ENCODE measurements at places on chromosomes 3 and 15.

DNA sequence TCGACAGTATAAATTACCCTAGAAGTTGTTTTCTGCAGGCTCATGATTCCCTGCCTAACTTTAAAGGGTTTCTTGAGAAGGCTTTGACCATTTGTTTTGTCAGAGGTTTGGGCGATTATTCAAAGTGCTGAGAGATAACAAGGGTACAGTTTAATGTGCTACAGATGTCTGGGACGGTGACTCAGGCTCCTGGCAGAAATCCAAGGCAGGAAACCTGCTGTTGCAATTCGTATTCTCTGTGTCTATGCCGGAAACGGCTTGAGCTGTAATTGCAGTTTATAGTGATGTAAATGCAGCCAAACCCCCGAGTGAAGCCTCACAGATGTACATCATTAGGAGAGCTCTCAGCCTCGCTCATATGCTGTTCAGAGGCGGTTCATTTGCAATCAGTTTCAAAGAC, 65.6 kb downstream of the SYNPR start:
- peak; percentile 90 for DNase-seq

- DNase-seq, result no peak
Observed at GRCh38 chr15:59282515-59283337, 76.1 kb downstream of the LDHAL6B start.

- no peak for DNase-seq
Observed at GRCh38 chr3:12719541-12719940, 39.5 kb downstream of the TMEM40 start.

DNA sequence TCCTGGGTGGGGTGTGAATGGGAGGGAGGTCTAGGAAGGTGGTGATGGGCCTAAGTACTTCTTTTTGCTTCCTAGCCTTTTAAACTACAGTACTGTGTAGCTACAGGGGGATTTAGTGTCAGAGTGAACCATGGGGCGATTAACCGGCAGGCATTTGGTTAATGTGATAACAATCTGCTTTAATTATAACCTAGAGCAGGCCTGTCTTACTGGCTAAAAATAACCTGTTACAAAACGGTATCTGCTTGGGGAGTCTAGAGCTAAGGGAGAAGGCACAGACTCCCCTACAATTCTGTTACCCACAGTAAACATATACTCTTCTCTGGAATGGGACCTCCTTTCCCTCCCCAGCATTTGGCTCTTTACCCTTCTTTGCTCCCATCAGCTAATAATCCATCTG, 85.4 kb downstream of the RBPMS2 start:
- no peak for DNase-seq

GRCh38 chr3:149968216-149968615, 2.5 kb downstream of the PFN2 start:
- DNase-seq, result no peak

DNA sequence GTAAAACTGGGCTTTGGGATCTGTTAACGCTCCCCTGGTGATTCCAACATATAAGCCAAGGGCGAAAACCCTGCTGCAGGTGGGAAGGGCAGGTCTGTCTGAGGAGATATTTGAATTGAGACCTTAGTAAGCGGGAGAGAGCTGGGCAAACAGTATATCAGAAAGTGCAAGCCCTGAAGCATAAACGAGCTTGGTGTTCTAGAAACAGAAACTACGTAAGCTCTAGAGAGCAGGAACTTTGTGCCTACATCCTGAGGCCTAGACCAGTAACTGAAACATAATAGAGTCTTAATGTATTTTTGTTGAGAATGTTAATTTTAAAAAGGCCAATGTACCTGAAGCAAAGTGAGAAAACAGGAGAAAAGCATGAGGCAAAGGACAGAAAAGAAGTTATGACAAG, 62.9 kb upstream of the FSIP1 start:
- no peak for DNase-seq

DNA sequence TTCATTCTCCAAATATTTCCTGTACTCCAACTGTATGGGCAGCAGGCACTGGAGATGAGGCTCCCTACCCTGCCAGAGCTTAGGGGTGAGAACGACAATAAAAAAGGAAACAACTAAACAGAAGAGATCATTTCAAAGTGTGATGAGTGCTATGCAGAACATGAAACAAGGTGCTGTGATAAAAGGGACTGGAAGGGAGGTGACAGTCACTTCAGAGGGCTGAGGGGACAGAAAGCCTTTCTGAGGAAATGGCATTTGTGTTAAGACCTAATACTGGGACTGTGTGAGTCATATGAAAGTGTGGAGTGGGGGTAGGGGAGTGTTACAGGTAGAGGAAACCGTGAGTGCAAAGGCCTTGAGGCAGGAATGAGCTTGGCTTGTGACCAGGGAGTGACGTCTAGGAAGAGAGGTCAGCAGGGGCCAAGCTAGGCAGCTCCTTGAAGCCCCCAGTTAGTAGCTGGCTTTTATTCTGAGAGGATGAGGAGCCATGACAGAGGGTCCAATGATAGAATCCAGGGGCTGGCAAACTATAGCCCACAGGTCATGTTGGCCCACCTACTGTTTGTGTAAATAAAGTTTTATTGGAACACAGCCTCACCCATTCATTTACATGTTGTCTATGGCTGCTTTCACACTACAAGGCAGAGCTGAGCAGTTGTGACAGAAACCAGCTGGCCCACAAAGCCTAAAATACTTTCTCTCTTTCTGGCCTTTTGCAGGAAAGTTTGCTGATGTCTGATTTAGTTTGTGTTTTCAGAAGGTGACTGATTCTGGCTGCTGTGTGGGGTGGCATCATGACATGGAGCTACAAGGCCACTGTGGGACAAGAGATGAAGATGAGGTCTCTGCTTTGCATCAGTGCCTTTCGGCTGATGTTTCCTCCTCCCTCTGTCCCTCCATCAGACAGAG, 56.6 kb downstream of the LSM3 start:
- DNase-seq, result no peak

DNA sequence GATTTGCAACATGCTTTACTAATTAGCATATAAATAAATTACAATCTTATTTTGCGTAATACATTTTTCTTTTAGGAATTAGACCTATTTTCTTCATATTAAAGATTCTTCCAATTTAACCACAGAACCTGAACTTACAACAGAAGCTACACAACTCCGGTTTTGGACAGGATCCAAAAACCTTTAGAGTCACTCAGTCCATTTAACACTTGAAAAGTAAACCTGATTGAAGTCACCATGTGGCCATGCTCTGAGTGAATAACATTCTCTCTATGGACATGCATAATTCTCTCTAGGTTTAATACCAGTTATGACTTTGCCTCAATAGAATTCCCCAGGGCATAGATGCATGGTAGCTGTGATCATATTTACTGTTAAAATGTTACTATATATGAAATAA, 751.0 kb downstream of the VGLL3 start:
- no peak for DNase-seq

DNA sequence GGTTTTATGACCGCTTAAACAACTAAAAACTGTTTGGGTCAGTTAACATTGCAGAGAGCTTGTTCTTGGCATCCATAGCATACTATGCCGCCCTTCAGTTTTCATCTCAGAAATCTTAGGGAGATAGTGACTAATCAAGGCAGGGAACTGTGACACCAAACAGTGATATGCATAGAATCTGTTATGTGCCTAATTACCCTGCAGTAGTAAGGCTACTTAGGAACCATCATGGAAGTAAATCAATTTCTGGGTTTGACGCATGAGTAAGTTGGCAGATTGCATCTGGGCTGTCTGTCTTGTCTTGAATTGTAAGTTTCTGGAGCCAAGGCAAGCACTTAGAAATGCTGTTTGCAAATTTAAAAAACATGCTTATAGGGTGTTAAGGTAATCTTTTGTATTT, 22.5 kb downstream of the KCTD6 start:
- no peak for DNase-seq

DNA sequence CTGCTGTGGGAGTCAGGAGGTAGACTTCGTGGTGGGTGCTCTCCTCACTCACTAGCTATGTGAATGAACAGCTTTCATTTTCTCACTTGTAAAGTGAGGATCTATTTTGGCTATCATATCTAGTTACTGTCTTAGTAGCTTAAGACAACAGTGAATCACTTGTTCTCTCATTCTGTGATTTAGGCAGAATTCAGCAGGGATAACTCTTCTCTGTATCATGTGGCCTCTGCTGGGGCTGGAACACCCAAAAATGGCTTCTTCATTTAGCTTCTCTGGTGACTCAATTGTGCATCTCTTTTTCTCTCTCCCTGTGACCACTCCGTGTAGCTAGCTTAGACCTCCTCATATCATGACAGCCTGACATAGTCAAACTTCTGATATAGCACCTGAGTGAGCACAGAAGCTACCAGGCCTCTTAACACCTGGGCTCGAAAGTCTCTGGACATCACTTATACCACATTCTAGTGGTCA, 68.4 kb downstream of the BFSP2 start:
- no peak for DNase-seq

GRCh38 chr3:167851171-167851570, 115.7 kb downstream of the SERPINI1 start:
- no peak for DNase-seq

DNA sequence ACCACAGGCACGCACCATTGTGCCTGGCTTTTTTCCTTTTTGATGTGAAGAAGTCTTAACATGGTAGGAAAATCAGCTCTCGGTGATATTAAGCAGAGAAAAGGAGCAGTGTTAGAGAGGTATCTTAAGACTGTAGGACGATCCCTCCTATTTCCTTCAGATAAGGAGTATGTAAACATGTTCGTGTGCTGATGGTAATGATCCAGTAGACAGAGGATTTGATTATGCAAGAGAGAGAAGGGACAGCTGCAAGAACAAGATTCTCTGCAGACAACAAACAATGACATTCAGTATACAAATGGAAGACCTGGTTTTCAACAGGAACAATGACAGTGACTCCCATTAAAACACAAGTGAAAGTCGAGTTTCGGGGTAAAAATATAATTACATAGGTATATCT, 95.1 kb upstream of the MELTF start:
- no peak for DNase-seq

GRCh38 chr3:72347819-72348319, 500.4 kb downstream of the SHQ1 start:
- DNase-seq, result peak; percentile 73

DNA sequence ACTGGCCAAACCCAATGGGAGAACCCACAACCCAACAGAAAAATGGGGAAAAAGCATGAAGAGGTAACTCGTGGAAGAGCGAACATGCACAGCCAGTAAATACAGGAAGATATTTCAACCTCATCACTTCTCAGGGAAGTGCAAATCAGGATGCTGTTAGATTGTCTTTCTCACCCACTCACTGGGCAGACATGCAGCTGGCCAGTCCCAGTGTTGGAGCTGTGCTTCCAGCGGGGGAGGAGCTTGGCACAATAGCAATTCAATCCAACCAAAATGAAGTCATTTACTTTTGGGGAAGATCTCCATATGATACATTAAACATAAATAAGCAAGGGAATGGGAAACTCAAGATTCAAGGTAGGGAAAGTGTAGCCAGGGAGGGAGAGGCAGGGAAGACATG, 12.1 kb downstream of the WNT7A start:
- no peak for DNase-seq

DNA sequence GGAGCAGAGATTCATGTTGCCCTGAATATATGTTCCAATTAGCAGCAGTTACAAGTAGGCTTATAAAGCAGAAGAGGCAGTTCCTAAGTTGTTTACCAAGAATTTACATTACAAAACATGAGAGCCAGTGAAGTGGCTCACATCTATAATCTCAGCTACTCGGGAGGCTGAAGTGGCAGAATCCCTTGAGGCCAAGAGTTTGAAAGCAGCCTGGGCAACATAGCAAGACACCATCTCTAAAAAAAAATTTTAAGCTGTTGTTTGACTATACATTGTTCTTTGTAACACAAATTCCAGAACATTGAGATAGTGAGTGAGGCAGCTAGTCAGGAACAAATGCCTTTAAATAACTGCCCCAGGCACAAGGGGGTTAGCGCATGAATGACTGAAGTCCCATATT, 10.3 kb upstream of the ZMAT3 start:
- DNase-seq, result no peak

- DNase-seq, result no peak
Observed at GRCh38 chr3:155640098-155640497, 104.8 kb downstream of the PLCH1 start.

GRCh38 chr15:66982250-66982649, 83.2 kb upstream of the SMAD3 start:
- DNase-seq, result no peak

GRCh38 chr3:124559846-124560574, 170.2 kb upstream of the UMPS start:
- no peak for DNase-seq

GRCh38 chr15:91499774-91500383, 353.6 kb upstream of the SLCO3A1 start:
- no peak for DNase-seq

DNA sequence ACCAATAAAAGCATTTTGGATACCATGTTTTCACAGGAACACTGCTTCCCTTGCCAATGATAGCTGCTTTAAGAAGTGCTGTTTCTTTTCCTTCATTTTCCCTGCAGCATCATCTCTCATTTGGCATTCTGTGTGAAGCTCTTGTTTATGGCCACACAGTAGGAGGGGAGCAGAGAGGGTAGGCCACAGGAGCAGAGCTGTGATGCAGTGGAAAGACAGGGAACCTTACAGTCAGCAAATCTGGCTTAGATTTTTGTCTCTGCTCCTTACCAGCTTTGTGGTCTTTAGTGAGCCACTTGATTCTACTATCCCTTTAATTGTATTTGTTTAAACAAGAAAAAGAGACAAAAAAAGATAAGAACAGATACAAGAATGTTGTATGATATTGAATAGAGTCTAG, 138.7 kb downstream of the RPL22L1 start:
- DNase-seq, result no peak

DNA sequence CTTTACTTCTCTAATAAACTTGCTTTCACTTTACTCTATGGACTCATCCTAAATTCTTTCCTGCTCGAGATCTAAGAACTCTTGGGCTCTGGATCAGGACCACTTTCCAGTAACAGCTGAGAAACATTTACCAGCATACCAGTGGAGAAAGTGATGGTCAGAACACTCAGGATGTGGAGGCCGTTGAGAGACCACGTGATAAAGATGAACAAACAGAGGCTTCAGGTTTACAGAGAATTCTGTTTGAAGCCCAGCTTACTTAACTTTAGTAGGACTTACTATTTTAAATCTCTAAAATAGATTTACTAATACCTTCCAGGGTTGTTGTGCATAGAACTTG, 57.0 kb downstream of the FRMD4B start:
- no peak for DNase-seq

- DNase-seq, result peak; percentile 29
Observed at GRCh38 chr3:52193065-52193464, 4.9 kb upstream of the ALAS1 start.

DNA sequence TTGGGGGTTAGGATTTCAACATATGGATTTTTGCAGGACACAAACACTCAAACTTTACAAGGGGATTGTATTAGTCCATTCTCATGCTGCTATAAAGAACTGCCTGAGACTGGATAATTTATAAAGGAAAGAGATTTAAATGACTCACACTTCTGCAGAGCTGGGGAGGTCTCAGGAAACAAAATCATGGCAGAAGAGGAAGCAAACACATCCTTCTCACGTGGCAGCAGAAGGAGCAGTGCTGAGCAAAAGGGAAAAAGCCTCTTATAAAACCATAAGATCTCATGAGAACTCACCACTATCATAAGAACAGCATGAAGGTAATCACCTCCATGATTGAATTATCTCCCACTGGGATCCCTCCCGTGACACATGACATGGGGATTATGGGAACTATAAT, 1183.1 kb downstream of the ZPLD1 start:
- DNase-seq, result no peak

GRCh38 chr3:65971293-65972252, 67.1 kb downstream of the MAGI1 start:
- no peak for DNase-seq
